ENCODE measurements at places on chromosomes 16 and 17.

- no peak for DNase-seq
Observed at GRCh38 chr16:12502676-12503075, 301.0 kb downstream of the CPPED1 start.

- no peak for DNase-seq
Observed at GRCh38 chr16:50267151-50267631, 840 bp downstream of the ADCY7 start.

DNA sequence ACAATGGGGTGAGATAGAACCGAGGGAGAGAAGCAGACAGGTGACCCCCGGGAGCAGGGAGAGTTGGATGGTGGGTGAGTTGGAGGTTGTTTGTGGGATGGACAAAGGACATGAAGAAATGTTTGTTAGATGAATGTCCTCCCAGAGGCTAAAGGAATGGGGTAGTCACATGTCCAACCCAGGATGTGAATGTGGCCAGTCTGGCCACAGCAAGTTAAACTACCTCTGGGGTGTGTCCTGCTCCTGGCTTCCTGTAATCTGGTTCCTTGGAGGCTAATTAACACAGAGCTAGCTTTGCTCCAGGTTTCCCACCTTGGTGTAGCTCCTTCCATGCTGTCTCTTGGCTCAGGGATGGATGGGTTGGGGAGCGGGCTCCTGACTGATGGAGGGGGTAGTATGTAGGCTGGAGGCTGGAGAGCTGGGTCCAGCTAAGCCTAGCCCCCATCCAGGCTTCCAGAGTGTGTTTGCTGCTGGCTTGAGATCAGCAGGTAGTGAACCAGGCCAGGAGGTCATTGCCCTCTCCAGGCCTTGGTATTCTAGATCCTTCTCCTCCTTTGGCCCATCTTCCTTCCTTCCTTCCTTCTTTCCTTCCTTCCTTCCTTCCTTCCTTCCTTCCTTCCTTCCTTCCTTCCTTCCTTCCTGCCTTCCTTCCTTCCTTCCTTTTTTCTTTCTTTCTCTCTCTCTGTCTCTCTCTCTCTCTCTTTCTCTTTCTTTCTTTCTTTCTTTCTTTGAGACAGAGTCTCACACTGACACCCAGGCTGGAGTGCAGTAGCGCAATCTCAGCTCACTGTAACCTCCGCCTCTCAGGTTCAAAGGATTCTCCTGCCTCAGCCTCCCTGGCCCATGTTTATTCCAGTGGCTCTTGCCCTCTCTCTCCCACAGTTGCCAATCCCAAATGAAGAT is 28.0 kb upstream of the UBE2G1 start:
- no peak for DNase-seq

GRCh38 chr16:13557418-13557817 is 362.5 kb upstream of the ERCC4 start:
- DNase-seq: no peak

- DNase-seq: no peak
Observed at GRCh38 chr17:70772761-70773160, 603.4 kb downstream of the KCNJ2 start.

GRCh38 chr17:63613663-63614062 is 8.6 kb upstream of the MAP3K3 start:
- DNase-seq: no peak

GRCh38 chr17:68969101-68969500 is 13.9 kb upstream of the ABCA8 start:
- no peak for DNase-seq

DNA sequence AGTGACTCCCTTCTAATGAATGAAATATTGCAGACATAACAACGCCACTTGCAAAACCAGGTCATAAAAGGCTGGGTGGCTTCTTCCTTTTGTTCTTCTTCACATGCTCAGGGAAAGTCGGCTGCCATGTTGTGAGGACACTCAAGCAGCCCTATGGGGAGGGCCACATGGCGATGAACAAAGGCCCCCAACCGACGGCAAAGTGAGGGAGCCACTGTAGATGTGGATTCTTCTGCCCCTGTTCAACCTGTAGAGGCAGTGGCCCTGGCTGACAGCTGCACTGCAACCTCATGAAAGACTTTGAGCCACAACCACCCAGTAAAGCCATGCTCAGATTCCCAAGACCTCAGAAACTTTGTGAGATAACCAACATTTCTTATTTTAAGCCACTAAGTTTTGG is 203.5 kb upstream of the TNRC6C start:
- no peak for DNase-seq

DNA sequence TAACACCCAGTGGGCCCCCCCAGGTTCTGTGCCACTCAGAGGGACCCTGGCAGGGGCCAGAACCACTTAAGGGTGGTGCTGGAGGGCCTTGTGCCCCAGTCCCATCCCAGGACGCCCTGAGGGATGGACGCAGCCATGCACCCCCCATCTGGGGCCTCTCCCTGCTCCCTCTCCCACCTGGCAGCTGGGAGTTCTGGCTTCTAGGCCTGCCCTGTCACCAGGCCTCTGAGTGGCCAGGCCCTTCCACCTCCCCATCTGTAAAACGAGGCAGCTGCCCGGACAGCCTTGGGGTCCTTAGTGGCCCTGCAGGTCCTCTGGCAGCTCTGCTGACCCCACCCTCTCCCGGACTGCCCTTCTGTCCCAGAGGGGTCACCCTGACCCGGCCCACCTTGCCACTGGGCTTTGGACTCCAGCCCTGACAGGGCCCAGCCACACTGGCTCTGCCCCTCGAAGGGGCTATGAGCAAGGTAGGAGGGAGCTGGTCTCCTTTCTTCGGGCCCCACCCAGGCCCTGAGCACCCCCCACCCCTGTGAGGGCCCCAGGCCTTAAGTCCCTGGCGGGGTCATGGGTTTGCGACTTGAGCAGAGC is 12.3 kb downstream of the PAM16 start:
- no peak for DNase-seq

DNA sequence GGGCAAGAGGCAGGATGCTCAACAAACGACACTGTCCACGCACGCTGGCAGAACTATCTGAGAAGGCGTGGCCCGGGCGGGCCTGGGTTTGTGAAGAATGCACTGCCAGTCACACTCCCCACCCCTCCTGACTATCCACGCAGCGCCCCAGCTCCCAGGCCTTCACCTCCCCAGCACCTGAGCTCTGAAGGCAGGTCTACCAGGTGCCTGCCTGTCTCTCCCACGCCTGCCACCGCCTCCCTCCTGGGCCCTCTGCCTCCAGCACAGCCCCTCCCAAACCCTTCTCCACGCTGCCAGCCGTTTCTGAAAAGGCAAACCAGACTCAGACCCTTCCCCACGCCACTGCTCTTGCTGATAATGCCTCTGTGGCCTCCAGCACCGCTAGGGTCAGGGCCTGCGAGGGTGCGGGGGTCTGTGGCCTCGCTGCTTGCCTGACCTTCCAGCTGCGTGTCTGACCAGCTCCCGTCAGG is 11.6 kb downstream of the MYBBP1A start:
- DNase-seq: no peak

DNA sequence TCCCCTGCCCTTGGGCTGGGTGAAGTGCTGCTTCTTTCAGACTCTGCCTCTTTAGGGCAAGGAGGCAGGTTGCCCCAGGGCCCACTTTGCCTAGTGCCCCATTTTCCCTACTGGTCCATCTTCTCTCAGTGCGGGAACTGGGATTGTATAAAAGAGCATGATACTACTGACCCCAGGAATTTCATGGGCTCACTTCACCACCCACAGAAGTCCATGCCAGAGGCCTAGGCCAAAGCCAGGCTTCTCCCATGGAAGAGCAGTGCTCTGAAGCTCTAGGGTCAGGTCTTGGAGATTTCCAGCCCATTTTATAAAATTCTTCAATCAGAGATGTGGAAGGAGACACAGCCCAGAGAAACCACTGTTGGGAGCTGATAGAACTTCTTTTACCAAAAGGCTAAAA is 5.7 kb downstream of the CACNG1 start:
- no peak for DNase-seq

DNA sequence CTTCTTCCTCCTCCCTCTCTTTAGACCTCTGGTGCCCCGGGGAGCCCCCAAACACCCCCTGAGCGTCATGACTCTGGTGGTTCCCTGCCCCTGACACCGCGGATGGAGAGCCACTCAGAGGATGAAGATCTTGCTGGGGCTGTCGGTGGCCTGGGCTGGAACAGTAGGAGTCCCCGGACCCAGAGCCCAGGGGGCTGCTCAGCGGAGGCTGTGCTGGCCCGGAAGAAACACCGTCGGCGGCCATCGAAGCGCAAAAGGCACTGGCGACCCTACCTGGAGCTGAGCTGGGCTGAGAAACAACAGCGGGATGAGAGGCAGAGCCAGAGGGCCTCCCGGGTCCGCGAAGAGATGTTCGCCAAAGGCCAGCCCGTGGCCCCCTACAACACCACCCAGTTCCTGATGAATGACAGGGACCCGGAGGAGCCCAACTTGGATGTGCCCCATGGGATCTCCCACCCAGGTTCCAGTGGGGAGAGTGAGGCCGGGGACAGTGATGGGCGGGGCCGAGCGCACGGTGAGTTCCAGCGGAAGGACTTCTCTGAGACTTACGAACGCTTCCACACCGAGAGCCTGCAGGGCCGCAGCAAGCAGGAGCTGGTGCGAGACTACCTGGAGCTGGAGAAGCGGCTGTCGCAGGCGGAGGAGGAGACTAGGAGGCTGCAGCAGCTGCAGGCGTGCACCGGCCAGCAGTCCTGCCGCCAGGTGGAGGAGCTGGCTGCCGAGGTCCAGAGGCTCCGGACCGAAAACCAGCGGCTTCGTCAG is 7.5 kb downstream of the HEXIM2 start:
- DNase-seq: no peak

DNA sequence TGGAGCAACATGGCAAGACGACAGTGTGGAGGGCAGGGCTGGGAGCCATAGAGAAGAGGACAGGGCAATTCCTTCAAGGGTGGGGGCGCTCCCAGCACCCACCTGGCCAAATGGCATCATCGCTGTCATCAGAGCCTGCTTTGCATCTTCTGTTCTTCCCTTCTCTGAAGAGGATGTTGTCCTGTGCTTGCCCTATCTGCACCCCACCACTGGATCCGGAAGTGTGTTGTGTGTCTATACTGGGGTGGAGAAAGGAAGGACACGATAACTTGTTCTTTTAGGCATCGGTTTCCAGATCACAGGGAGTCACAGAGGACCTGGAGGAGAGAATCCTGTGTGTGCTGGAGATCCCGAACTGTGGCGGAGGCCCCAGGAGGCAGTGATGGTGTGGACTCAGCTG is 25.7 kb upstream of the ANKRD40CL start:
- DNase-seq: no peak
